ENCODE measurements at places on chromosomes 7 and 10.

- DNase-seq, result no peak
These were observed 34.2 kb downstream of the ADRB1 start for GRCh38 chr10:114077815-114078219.

- DNase-seq, result no peak
These were observed 41.2 kb downstream of the CAMK2B start for GRCh38 chr7:44284216-44284615.

DNA sequence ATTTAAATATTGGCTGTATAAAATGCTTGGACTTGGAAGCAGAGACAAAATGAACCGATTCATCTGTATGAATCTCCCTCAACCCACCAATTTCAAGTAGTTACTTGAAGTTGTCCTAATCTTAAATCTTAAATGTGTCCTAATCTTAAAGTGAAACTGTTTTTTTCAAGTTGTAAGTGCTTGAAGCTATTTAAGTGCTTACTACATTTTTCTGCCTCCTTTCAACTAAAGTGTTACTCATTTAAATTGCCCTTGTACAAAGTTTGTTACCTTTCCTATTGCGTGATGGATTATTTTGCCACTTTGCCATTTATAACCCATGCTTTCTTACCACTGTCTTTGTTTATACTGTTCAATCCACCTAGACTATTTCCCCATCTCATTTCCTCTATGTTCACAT lies 2.8 kb downstream of the BCAP29 start:
- DNase-seq, result no peak

- no peak for DNase-seq
These were observed 12.7 kb downstream of the MYO1G start for GRCh38 chr7:44965937-44966730.

DNA sequence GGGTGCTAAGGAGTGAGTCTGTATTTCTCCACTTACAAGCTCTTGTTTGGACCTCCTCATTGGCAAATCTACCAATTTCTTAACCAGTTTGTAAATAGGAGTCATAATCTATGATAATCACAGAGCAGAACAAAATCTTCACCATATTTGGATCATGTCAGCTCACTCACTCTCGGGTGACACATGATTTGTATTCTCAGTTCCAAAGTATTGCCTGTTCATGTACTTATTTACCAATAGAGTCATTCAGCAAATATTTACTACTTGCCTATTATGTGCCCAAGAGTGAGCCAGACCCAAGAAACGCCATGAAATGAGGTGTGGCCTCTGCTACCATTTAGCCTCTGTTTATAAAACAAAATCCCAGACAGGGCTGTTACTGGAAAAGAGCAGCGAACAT lies 114.8 kb downstream of the TSPAN12 start:
- DNase-seq, result no peak

DNA sequence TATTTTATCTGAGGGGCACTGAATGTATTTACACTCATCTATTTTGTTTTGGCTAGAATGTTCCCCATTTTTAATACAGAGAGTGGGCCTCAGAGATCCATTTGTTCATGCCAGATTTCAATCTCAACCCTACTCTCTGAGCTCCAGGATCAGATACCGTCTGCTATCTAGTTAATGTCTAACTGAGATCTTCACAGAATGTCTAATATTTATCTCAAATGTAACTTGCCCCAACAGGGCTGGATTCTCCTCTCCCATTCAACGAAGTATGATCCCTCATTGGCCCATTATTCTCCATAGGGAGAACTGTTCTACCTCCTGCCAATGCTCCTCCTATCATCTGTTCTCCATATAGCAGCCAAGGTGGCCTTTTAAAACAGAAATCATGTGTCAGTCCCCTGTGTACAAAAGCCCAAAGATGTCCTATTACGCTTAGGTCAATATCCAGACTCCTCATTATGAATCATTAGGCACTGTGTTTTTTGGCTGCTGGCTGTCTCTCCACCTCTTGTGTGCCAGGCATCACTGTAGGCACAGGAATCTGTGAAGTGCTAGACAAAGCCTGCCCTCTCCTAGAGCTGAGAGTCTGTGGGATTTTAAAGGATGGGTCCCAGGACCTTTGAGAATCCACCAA lies 169.3 kb upstream of the AGK start:
- no peak for DNase-seq

Measured in hematopoietic multipotent progenitor cell (in vitro differentiated cells).